T-helper 2 cell (primary cell): ENCODE measurements at places on chromosomes 3 and 15.

GRCh38 chr3:40800343-40800742 is 275.6 kb downstream of the ZNF621 start:
- DNase-seq = no peak

DNA sequence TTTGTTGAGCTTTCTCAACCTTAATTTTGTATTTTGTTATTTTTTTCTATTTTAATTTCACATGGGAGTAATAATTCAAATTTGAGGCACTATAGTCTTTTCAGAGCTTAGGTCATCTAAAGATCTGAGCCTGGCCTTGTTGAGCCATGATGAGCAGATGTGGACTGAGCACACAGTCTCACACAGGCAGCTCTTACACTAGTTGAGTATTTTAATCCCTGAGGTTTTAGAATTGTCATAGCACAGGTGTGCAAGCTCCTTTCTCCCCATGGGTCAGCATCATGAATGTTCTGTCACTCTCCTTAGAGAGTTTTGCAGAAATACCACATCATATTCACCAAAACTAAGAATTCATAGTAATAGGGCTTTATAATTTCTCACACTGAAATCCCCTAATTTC is 4.9 kb downstream of the ZBTB38 start:
- no peak for DNase-seq

DNA sequence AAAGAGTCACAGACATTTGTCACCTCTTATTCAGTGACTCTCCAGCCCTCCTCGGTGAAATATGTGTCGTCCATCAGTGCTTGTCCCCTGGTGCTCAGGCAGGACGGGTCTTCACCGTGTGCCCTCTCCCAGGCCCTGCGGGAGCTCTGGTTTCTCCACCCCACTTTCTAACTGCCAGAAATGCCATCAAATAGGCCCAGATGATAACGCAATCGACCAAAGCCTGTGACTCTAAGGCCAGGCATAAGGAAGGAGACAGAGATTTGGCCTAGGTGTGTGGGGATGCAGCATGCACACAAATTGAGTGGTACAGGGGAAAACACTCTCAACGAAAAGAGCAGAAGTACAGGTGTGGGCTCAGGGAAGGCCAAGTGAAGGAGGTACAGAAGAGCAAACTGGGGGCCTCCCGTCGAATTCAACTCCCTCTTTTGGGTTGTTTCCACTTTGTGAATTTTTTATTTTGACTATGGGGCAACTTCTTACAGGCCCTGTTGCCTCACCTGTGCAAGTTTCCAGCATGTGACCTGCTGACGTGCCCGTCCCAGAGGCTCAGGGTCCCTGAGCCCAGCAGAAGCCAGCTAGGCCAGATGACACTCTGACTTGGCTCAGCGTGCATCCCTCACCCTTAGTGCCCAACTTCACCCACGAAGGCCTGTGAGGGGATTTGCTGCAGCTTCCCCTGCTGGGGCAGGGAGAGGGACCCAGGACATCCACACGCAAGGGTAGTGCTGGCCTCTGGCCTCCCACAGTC is 4.7 kb downstream of the NUP210 start:
- no peak for DNase-seq

DNA sequence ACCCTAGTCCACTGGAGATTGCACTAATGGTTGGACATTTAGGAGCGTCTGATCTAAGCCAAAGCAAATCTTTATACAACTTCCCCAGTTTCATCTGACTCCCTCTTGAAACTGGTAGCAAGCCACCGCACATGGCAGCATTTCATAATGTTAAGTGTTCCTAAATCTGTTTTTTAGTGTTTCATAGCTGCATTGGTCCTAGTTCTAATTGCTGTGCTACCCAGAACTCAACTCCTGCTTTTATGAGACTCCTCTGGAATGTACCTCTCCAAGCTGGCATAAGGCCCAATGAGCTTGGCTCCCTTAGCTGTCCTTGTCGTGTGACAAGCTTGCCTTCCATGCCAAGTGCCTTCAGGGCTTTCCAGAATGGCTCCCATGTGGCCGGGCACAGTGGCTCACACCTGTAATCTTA is 65.3 kb upstream of the FLNB start:
- no peak for DNase-seq

- no peak for DNase-seq
Observed at GRCh38 chr15:83275412-83275811, 9.1 kb downstream of the BNC1 start.

- no peak for DNase-seq
Observed at GRCh38 chr15:90607361-90607760, 77.6 kb downstream of the CRTC3 start.

GRCh38 chr3:153099131-153099530 is 62.9 kb upstream of the RAP2B start:
- no peak for DNase-seq

- no peak for DNase-seq
Observed at GRCh38 chr3:190853464-190853863, 9.0 kb downstream of the GMNC start.

GRCh38 chr3:87004883-87005282 is 13.9 kb upstream of the VGLL3 start:
- no peak for DNase-seq

- no peak for DNase-seq
Observed at GRCh38 chr3:158165141-158165655, 55.3 kb downstream of the RSRC1 start.

DNA sequence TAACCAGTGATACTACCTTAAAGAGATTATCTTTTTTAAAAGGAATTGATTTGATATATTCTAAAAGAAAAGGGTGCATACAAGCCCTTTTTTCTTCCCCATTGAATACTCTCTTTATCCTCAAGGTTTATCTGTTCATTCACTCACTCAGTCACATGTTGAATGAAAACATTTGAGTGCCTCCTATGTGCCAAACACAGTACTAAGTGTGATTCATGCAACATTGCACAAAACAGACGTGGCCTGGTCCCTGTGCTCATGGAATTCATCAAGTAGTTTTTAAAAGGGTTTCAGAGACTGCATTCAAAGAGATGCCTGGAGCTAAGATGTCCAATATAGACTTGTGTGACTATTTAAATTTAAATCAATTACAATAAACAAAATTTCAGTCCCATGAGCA is 462.2 kb upstream of the MDFIC2 start:
- DNase-seq = no peak

- DNase-seq = no peak
Observed at GRCh38 chr3:35635926-35636683, 3.2 kb upstream of the ARPP21 start.

- DNase-seq = peak; percentile 44
Observed at GRCh38 chr15:29103824-29104565, 165.6 kb downstream of the NSMCE3 start.

DNA sequence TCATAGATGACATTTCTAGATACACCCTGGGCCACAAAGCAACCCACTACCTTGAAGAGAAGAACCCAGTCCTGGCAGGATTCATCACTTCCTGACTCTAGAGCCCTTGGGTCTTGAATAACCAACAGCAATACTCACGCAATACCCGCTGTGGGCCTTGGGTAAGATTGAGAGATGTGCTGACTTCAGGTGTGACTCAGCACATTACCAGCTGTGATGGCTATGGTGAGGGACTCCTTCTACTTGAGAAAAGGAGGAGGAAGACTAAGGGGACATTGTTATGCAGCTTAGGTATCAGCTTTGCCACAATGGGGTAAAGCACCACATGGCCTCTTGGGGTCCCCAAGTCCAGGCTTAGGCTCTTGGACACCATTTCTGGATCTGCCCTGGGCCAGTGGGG is 14.9 kb downstream of the C3orf33 start:
- no peak for DNase-seq

GRCh38 chr3:172581757-172582166 is 58.5 kb upstream of the TNFSF10 start:
- DNase-seq = no peak

- no peak for DNase-seq
Observed at GRCh38 chr15:58267051-58267450, 128.9 kb downstream of the AQP9 start.

- DNase-seq = no peak
Observed at GRCh38 chr3:15693355-15693754, 91.8 kb downstream of the BTD start.

DNA sequence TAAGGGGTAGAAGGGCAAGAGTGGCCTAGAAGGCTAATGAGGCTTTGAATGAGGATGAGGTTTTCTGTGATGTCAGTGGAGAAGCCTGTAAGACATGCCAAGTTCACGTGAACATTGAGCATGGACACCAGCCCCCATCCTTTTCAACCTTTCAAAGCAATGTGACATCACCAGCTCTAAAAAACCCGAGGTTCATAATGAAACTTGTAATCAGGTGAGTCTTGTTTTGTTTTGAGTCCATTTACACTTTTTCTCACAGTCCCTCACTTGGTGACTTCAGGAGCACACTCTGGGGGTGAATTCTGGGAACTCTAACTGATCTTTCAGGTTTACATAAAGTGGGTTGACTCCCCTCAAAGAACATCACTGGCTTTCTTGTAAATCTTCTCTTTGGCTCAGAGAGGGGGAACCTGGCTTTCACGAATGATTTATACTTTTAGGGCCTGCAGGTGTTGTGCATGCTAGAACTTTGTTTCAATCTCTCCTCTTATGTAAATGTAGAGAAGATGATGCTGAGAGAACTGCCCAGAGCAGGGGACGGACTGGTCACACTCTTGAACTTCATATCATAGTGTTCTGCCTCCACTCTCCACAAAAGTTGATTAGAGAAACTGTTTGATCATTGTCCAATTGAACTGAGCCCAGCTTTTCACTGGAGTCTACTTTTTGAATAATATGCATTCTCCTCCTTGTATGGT is 224.7 kb upstream of the SATB1 start:
- peak; percentile 95 for DNase-seq

DNA sequence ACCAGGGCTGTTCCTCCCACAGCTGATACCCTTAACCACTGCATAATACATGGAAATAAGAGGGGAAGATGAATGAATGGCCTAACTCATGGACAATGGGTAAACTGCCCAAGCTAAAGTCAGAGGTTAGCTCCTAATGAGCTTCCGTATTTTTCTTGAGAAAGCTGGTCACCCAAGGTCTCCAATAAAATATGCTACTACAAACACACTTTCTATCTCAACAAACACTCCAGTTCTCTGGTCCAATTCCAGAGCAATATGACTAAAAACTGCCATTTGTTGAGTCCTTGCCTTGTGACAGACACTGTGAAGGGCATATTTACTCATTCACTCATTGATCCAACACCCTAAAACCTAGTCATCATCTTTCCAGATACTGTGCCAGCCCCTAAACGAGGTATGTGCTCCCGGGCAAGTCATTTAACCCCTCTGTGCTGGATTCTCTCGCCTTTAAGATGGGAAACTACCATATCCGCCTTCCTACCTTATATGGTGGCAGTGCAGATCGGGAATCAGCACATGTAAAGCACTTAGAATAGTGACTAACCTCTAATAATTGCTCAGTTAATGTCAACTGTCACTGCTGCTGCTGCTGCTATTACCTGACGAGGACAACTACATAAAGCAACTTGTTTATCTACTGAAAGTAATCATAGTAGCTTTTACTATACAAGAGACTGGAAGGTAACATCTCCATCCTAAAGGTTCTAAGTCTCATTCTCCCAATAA is 89.1 kb downstream of the XXYLT1 start:
- no peak for DNase-seq

- no peak for DNase-seq
Observed at GRCh38 chr15:50051811-50052419, 67.1 kb downstream of the ATP8B4 start.

DNA sequence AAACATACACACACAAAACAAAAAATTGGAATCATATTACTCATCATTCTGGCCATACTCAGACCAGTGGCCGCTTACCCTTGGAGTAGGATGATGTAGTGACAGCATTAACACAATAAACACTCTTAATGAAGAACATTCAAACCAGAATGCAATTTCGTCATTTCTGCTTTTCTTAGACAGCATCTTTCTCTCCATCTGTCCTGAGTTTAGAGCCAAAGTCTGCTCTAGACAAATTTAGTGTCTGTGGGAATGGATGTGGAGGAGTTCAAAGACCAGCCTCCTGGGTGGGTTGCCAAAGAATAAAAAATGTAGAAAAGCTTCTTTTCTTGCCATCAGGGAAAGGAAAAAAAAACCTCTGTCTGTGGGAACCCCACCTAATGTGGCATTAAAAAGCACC is 212.4 kb upstream of the POU1F1 start:
- DNase-seq = no peak

GRCh38 chr3:62167566-62168262 is 205.6 kb downstream of the FEZF2 start:
- no peak for DNase-seq

DNA sequence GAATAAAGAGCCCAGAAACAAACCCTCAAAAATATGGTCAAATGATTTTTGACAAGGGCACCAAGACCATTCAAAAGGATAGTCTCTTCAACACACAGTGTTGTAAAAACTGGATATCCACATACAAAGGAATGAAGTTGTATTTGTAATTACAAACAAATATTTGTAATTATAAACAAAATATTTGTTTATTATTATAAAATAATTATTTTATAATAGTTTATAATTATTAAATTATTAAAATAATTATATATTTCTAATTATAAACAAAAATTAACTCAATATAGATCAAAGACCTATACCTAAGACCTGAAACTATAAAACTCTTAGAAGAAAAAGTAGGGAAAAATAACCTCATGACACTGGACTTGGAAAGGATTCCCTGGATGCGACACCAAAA is 23.3 kb upstream of the ACAN start:
- no peak for DNase-seq

DNA sequence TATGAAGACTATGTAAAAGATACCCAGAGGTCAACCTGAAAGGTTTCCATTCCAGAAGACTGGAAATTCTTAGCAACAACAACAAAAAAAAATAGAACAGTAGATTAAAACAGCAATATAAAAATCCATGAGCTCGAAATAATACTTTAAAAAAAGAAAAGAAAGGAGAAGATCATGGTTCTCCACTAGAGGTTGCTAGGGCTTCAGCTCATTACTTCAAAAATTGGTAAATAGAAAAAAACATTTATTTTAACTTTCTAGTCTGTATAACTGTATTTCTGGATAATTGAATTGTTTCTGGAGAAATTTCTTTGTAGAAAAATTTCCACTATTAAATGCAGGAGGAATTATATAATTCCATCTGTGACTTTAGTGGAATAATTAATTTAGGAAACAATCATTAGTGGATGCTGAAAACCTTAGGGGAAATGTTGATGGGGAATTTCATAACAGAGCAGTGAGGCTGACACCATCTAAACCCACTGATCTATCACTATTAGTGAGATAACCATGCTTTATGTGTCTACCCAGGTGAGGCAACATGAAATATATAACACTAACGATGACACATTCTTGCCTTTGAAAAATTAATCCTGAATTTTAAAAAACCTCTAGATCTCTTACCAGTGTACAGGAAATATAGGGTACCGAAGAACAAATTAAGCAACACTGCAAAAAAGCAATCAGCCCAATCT is 62.5 kb upstream of the SNRK start:
- no peak for DNase-seq

DNA sequence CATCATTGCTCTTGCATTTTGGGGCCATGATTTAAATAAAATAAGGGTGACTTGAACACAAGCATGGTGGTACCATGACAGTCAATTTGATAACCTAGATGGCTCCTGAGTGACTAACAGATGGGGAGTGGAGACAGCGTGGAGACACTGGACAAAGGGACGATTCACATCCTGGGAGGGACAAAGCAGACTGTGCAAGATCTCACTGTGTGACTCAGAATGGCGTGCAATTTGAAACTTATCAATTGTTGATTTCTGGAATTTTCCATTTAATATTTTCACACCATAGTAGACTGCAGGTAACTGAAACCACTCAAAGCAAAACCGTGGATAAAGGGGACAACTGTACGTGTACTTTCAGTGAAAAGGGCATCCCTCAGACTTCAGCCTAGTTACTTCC is 25.5 kb downstream of the MCCC1 start:
- DNase-seq = no peak

GRCh38 chr15:67744331-67745072 is 80.8 kb upstream of the SKOR1 start:
- no peak for DNase-seq

- DNase-seq = no peak
Observed at GRCh38 chr15:49225572-49226281, 55.7 kb downstream of the GALK2 start.
